GM23248 (cell line): ENCODE measurements at places on chromosomes 4 and X. TPM values are rescaled to one million over a fixed set of nuclear protein-coding genes. Genes with fewer than 3 reads are reported as not detected.

XK gene
- polyA plus RNA-seq: not detected in 2 replicates

SRPK3 gene
- 0.53 and 1.1 TPM in 2 replicates for polyA plus RNA-seq

- DNase-seq: no peak
These were observed 37.0 kb upstream of the OTUD4 start for GRCh38 chr4:145217349-145217748.

- DNase-seq: no peak
These were observed 311.9 kb downstream of the DHRSX start for GRCh38 chrX:2188840-2189239.

- DNase-seq: peak; percentile 20
These were observed 536 bp upstream of the CTSO start for GRCh38 chr4:155954118-155954685.

DNA sequence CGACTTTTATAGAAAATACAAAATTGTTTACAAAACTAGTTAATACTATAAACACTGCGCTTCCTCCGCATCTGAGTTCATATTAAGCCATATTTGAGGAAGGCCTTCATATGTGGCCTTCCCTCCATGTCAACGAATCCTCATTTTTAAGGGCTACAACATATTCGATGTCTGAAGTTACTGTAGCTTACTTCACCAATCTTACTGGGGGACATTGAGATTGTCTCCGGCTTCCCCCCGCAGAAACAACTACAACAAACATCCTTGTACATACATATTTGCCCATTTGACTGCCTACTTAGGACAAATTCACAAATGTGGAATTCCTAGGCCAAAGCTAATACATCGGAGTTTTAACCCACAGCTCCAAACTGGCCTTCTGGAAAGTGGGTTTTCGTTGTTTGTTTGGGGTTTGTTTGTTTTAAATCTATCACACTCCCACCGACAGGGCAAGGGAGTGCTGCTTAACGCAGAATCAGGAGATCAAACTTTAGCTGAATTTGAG, 581 bp upstream of the FAM114A1 start:
- DNase-seq: no peak

DNA sequence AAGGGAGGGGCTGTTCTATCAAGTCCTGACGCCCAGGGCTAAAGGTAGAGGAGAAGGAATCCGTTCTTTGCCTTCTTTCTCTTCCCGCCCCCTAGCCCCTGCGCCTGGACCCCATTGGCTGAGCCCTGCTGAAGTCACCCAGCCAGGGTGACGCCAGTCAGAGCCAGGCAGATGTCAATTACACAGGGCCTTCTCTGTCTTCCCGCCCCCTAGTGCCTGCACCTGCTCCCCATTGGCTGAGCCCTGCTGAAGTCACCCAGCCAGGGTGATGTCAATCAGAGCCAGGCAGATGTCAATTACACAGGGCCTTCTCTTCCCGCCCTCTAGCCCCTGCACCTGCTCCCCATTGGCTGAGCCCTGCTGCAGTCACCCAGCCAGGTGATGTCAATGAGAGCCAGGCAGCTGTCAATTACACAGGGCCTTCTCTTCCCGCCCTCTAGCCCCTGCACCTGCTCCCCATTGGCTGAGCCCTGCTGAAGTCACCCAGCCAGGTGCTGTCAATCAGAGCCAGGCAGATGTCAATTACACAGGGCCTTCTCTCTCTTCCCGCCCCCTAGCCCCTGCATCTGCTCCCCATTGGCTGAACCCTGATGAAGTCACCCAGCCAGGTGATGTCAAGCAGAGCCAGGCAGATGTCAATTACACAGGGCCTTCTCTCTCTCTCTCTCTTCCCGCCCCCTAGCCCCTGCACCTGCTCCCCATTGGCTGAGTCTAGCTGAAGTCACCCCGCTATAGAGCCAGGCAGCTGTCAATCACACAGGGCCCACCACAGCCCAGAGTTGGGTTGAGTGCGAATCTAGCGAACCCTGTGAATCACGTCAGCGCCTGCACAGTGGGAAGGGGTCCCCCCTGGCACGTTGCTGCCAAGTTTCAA, 46.4 kb downstream of the ASMT start:
- no peak for DNase-seq

DNA sequence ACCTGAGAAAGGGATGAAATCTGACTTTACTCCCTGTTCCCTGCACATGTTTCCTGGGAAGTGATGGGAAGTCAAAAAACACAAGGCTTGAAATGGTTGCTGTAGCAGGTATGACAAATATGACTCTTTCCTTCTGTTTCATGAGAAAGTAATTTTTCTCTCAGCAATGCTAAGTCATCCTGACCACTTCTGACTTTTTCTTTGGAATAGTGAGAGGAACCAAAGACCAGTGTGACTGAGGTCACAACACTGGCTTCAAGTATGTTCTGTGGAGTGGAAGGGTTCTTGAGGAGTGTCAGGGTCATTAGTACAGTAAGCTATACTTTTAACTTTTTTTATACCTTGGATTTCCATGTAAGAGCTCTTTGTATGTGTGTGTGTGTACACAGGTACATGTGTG, 225.3 kb downstream of the PPP3CA start:
- peak; percentile 14 for DNase-seq

GRCh38 chr4:5828005-5828391, 64.9 kb downstream of the CRMP1 start:
- DNase-seq: no peak

- no peak for DNase-seq
These were observed 169.1 kb downstream of the LHFPL1 start for GRCh38 chrX:112510629-112511028.

GRCh38 chrX:15471028-15471427, 22.1 kb downstream of the PIR start:
- DNase-seq: peak; percentile 69

GRCh38 chrX:40150503-40150902, 52.7 kb upstream of the BCOR start:
- DNase-seq: no peak

- no peak for DNase-seq
These were observed 200.2 kb downstream of the HS3ST1 start for GRCh38 chr4:11228530-11228929.
